ENCODE measurements at places on chromosomes 12 and 14.

DNA sequence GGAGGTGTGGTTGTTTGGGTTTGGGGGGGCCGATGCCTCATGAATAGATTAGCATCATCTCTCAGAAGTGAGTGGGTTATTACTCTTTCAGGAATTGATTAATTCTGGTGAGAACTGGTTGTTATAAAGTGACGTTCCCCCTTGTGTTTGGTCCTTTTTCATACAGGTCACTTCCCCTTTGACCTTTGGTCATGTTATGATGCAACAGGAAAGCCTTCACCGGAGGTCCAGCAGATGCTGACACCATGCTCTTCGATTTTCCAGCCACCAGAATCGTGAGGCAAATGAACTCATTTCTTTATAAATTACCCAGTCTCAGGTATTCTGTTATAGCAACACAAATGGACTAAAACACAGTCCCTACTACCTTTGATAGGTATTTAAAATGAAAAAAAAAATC lies 439.4 kb downstream of the NELL2 start:
- DNase-seq = no peak

- DNase-seq = peak; percentile 11
Observed at GRCh38 chr14:55964821-55965220, 153.4 kb upstream of the PELI2 start.

- DNase-seq = no peak
Observed at GRCh38 chr14:59358102-59358501, 107.1 kb downstream of the GPR135 start.

DNA sequence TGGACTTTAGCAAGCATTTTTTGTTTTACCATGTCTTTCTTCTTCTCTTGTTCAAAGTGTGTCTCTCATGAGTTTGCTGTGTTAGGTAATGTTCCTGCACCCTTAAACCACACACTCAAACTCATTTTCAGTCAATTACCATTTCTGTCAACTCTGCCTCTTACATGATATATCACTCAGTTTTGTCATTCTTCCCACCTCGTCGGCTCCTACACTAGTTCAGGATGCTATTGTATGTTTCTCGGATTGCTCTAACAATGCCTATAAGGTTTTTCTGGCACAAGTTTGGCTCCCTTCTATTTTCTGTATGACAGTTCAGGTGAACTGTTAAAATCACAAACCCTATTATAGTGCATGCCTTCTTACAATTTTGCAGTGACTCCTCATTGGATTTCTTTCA lies 260.8 kb upstream of the NAV3 start:
- DNase-seq = no peak

- no peak for DNase-seq
Observed at GRCh38 chr14:95668235-95668772, 17.9 kb upstream of the TCL1B start.

DNA sequence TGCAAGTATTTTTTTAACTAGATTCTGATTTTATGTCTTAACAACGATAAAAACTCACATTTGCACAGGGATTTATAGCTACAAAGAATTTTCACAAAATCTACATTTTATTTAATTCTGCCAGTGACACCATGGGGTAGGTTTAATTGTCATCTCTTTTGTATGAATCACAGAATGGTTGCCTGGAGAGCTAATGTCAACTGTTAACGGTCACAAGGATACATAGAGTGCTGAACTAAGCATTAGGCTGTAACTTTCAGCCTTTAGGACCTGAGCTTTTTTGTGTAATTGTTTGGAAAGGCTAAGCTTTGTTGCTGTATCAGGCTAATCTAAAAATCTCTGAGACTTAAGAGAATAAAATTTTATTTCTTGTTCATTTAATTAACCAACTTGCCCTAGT lies 465.3 kb upstream of the TBX3 start:
- no peak for DNase-seq

DNA sequence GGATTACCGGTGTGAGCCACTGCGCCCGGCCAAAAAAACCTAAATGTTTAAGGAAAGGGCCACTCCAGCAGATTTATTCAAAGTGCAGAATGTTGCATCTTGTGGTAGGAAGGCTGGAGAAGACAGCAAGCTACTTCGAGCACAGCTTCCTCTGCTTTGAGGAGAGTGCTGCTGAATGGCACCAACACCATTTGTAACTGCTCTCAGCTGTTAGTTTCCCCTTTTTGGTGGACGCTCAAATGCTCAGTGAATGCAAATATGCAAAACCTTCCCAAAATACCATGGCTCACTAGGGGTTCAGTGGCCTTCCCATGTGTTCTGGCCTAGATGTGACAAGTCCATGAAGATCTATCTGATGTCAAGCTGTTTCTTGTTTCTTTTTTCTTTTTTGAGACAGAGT lies 2.9 kb upstream of the TDRD9 start:
- DNase-seq = no peak

DNA sequence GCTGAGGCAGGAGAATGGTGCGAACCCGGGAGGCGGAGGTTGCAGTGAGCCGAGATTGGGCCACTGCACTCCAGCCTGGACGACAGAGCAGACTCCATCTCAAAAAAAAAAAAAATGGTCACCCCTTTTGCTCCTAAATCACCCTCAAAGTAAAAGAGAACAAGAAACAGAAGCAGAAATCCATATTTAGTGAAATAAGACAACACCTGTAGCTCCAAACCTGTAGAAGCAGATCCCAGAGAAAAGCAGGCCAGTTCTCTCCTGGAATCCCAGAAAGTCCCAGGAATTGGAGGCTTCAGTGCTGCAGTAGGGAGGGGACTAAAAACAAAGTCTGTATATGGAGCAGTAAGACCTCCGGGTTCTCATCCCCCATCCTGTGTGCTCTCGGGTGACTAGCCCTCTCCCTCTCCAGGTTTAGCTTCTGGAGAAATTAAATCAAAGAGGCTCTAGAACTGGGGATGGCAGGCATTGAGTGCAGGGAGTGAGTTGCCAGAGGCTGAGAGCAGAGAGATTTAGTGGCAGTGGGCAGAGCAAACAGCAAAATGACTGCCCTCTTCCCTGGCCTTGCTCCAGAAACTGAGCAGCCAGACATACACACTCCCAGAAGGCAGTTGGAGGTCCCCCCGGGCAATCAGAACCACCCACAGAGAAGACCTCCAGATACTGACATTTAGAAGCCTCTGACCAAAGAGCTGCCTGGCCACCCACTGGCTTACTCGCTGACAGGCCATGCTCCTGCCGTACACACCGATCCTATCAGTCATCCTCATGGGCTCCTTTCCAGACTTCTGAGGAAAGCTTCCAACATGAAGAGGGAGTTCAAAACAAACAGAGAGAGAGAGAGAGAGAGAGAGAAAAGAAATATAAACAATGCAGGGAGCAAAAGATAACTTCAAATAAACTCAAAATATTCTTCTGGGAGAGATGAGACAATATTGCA lies 6.3 kb upstream of the MLXIP start:
- peak; percentile 51 for DNase-seq

DNA sequence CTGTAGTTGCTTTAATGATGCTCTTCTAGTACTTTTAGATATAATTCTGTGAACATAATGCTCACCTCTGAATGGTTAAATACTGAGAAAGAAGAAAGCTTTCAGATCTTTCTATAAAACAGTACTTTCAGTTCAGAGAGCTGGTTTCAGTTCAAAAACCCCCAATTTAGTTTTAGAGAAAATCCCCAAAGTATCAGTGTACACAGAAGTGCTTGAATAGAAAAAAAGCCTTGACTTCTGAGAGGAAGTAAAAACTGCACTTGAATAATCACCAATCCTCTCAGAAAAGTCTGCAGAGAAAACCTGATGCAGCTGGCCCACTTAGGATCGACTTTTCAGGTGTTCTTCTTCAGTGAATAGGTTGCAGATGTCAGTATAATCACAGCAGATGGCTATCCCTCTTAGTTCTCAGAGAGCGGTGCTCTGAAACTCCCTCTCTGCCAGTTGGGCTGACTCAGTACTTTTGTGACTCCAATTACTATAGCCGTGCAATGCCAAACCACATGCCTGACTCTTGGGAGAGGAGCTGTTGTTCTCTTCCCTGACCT lies 616.3 kb downstream of the LRFN5 start:
- peak; percentile 55 for DNase-seq

GRCh38 chr14:31596342-31597095 lies 35.3 kb downstream of the NUBPL start:
- DNase-seq = no peak

- no peak for DNase-seq
Observed at GRCh38 chr12:63212316-63212715, 61.3 kb upstream of the AVPR1A start.

DNA sequence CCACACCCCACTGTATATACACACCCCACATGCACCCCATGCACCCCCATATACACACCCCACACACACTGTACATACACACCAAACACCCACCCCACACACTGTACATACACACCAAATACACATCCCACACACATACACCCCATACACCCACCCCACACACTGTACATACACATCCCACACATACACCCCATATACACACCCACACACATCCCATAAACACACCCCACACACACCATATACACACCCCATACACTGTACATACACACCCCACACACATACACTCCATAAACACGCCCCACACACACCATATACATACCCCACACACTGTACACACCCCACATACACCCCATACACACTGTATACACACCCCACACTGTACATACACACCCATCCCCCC lies 82.3 kb downstream of the NOC4L start:
- DNase-seq = no peak

- DNase-seq = no peak
Observed at GRCh38 chr12:105444653-105445102, 114.2 kb downstream of the C12orf75 start.

GRCh38 chr12:3341594-3341993 lies 149.4 kb upstream of the PRMT8 start:
- DNase-seq = no peak

DNA sequence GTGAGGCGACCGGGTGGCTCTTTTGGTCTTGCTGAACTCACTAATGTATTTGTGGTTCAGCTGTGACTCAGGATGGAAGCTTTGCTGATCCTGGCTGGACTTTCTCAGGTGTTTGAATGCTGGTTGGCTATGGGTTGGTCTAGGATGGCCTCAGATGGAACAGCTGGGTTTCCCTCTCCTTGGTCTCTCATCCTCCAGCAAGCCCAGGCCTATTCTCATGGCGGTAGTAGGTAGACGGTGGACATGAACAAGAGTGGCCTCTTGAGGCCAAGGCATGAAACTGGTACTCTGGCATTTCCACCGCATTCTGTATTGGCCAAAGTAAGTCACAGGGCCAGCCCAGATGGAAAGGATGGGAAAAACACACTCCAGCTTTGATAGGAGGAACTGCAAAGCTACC lies 11.8 kb upstream of the POLR3B start:
- DNase-seq = peak; percentile 65

- DNase-seq = no peak
Observed at GRCh38 chr12:50636505-50636904, 127.4 kb upstream of the ATF1 start.

- no peak for DNase-seq
Observed at GRCh38 chr14:85038526-85039352, 491.2 kb upstream of the FLRT2 start.

- no peak for DNase-seq
Observed at GRCh38 chr14:82655770-82656169, 1122.1 kb upstream of the SEL1L start.

GRCh38 chr12:5581616-5582015 lies 149.7 kb downstream of the NTF3 start:
- no peak for DNase-seq

DNA sequence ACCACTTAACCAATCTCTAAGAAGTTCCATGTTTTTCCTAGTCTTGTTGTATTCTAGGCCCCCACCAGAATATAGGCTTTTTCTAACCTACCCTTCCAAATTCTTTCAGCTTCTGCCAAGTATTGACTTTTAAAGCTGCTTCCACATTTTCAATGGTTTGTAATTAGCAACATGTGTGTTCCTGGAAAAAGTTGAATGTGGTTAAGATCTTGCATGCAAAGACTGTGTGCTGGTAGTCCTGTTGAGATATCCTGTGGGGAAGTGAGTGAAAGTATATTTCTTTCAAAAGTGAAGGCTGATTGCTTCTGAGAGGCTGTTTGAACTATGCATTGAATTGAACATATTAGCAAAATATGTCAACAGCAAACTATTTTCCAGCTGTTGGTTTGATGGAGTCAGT lies 646 bp upstream of the OR6C4 start:
- no peak for DNase-seq

GRCh38 chr12:3791256-3791874 lies 38.5 kb upstream of the CRACR2A start:
- DNase-seq = no peak

DNA sequence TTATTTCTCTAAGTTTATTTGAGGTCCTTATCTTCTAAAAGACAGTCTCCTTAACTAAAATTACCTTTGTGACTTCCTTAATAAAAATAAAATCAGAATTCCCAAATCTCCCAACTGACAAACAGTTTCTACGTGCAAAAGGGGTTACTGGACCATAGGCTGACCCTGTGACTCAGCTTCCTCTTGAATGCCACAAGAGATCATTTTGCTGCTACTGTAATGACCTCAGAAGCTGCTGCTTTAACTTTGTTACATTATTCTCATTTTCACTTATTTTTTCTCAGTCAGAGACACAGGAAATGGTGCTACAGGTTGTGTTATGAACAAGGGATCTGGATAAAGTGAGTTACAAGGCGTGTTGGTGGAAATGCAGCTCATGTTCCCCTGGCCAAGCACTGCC lies 132.2 kb upstream of the TMTC2 start:
- DNase-seq = no peak

DNA sequence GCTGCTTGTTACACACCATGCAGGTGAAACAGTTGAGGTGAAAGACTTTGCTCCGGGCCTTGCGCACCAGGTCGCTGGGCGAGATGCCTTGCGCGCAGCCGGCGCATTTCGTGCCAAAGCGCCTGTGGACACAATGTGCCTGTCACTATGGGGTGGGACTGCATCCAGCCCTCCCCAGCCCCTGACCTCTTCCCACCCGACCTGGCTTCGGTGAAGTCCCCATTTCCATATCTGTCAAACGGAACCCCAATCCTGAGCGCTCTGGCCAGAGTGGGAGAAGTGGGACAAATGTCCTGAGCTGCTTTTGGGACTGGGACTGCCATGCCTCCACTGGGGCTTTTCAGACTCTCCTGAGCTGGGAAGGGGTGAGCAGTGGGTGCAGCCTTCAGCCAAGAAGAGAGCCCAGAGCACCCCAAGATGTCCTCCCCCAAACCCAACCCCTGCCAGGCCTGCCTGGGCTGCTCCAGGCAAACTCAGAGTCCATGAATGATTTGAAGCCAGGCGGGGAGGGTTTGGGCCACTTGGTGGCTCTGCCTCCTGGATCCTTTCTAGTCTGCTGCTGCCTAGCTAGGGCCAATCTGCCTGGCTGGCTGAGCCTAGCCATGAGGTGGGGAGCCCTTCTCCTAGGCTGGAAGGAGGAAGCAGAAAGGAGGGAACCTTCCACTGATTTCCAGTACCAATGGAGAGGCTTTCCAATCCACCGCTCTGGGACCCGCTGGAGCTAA lies 2.3 kb downstream of the LHX5 start:
- DNase-seq = no peak

DNA sequence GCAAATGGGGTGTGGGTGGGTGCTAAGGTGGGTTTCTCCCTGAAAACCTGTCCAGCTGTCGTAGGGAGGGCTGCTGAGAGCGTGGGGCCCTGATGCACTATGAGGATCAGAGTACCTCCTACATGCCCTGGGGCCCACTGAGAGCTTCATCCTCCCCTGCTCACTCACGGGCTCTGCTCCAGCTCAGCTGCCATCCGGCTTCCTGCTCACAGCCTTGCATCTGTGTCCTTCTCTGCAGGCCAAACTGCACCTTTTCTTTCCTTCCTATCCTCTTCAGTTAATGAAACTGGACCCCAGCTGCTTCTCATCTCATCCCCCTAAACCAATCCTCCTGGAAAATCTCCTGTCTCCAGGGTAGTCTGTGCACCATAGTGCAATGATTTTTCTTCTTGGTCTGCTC lies 22.2 kb upstream of the GPRC5D start:
- no peak for DNase-seq

- no peak for DNase-seq
Observed at GRCh38 chr14:24057867-24058259, 6.1 kb downstream of the CARMIL3 start.

GRCh38 chr12:120137833-120138232 lies 21.3 kb upstream of the RAB35 start:
- DNase-seq = no peak
